ENCODE measurements at places on chromosomes 13 and 19.

DNA sequence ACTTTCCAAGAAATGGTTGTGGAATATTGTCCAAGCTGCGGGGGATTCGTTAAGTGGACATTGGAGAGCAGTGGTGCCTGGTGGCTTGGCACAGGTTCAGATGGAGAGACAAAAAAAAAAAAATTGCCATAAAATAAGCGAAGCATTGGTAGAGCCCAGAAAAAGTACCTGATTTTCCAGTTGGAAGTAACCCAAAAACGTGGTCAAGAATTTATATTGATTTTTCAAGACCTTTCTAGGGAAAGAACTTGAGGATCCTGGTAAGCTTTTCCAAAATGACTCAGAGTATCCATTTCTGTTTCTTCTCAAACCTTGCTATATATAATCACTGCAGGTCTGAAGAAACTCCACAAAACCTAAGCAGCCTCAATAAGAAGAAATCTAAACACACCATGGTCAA lies 94.6 kb downstream of the ING1 start:
- no peak for DNase-seq

DNA sequence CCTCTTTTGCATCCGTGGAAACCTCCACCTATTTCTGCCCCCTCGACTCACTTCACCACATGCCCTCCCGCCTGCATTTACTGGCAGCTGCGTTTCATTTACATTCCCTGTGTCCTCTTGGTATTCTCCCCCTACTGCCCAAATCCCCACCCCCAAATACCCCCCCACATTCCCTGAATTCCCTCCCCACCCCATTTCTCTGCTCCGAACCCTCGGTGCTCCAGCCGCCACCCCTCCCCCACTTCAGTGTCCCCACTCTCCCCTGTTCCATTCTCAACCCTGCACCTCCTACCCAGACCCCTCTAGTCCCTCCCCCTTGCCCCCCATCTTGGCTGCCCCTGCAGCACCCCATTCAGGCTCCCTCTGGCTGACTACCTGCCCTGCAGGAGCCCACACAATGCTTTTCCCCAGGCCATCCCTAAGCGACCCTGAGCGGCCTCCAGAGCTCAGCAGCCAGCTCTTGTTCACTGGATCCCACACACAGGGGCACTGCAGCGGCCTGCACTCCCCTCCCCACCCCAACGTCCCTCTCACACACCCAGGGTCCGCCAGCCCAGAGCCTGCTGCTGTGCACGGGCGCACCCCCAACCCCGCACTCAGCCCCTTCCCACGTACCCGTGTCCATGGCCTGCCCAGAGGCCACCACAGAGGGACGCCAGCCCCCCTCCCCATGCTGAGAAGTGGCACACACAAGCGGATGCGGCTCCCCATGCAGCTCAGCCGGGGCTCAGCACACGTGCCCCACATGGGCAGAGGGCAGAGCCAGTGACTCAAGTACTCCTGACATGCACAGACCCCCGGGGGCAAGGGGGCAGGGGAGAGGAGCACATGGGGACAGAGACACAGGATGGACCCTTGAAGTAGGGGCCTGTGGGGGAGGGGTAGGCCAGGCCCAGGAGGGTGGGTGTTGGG lies 26.3 kb downstream of the SHANK1 start:
- DNase-seq: no peak

GRCh38 chr13:23922005-23922932 lies 25.0 kb upstream of the C1QTNF9B start:
- no peak for DNase-seq

GRCh38 chr19:50607874-50608785 lies 31.6 kb downstream of the SYT3 start:
- peak; percentile 71 for DNase-seq

DNA sequence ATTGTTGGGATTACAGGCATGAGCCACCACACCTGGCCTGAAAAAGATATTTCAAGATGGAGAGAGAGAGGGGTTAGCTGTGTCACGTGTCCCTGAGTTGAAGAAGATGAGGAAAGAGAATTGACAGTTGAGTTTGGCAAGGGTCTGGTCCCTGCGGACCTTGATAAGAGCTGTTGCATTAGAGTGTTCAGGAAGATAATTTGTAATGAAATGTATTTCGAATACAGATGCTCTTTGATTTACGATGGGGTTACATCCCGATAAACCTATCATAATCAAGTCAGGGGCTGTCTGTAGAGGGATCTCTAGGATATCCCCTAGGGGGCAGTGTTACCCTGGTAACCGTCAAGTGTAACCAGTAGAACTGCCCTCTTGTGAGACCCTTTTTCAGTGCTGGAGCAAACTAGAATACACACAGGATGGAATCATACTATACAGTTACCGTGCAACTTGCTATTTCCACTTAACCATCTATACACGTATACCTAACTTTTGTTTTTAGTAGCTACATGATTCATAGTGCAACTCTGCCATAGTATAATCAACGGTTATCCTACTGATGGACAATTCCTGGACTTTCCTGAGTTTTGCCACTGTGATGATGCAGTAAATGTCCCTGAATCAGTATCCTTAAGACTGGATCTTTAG lies 1.5 kb upstream of the ELOF1 start:
- DNase-seq: peak; percentile 90

DNA sequence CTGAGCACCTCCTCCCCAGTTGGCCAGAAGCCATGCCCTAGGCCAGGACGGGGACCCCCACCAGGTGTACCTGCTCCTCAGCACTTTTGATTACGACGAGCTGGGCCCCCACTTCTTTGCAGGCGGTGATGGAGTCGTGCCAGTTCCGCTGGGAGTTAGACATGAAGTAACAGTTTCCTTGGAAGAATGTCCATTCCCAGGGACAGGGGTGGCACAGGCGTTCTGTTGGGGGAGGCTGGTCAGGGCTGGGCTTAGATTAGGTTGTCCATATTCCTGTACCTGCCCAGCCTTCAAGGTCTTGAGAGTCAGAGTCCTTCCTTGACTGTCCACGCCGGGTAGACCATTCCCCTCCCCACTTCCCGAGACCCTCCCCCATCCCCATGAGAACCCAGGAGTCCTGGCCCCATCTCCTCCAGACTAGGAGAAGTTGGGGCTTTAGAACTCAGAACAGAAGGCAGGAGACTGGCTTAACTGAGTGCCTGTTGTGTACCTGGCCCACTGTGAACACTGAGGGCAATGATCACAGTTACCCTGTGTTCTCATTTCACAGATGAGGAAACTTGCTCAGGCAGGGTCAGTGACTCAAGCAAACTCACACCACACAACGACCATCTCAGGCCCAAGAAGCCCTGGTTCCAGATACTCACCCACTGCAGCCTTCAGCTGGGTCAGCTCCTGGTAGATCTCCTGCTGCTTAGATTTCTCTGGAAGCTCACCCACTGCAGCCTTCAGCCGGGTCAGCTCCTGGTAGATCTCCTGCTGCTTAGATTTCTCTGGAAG lies 2.3 kb downstream of the CD209 start:
- no peak for DNase-seq

DNA sequence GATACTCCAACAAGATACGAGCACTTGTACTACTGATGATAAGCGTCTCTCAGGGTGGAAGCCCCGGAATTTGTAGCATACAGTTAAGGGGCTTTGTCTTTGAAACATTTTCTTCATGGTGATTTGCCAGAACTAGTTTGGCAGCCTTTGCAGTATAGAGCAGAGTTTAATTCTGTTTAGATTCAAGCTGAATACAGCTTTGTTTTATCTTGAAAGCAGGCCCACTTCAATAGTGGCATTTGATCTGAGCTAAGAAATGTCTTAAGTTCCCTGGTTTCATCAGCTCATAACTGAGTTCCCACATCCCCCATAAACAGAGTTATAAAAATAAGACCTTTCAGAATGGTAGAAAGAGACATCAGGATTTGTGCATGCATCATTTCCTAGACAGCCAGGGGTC lies 125.9 kb downstream of the MIPEP start:
- DNase-seq: no peak

GRCh38 chr19:58361900-58362271 lies 665 bp downstream of the ZNF497 start:
- DNase-seq: peak; percentile 19

GRCh38 chr13:43444081-43444480 lies 342.7 kb downstream of the ENOX1 start:
- no peak for DNase-seq

DNA sequence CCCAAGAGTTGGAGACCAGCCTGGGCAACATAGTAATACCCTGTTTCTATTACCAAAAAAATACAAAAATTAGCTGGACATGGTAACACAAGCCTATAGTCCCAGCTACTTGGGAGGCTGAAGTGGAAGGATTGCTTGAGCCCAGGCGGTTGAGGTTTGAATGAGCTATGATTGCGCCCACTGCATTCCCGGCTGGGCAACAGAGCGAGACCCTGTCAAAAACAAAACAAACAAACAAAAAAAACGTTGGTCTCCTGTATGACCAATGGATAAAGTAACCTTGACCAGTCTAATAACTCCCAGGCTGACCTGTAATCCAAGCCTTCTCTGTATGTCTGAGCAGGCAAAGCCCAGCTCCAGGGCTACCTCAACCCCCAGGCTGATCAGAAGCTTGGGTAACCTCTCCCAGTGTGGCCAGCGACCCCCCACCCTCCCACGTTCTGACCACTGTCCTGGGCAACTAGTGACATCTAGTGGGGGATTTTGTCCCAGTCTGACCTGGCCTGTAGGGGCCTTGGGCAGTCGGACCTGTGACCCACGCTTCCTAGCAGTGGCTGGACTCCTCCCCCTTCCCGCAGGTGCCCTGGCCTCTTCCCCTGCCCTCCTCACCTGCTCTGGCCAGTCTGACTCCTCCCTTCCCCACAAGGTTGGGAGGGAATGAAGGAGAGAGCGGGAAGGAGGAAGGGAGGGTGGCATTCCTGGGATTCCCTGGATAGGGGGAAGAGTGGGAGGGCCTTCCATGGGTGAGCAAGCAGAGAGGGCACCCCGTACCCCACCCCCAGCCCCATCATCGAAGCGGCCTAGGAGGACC lies 1.0 kb upstream of the BCAM start:
- DNase-seq: no peak

- no peak for DNase-seq
Measured at GRCh38 chr13:91740756-91741155, 342.3 kb downstream of the GPC5 start.

- no peak for DNase-seq
Measured at GRCh38 chr19:54153731-54154326, 5.7 kb downstream of the LENG1 start.

DNA sequence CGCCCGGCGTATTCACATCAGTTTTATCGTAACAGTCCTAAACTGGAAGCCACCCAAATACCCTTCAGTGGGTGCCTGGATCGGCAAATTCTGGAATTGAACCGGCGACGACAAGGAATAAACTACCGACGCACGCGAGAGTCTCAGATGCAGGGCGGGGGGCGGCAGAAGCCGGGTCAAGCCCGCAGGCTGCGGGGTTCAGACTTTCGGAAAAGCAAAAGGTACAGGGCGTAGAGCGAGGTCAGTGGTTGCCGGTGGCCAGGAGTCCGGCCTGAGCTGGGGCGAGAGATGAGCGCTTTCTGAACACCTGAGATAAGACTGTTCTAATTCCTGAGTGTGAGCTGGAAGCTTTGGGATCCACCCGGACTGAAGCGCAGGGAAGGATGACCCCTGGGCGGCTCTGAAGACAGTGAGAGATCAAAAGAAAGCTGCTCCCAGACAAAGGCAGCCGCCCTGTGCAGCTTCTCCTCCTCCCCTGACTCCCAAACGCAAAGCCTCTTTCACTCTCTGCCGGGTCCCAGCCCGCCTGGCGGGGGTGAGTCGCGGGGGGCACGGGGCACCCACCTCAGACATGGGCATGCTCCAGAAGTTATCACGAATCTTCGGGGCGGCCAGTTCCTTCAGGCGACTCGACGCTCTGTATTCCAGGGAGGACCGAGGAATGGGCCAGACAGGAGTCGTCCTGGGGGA lies 26.2 kb upstream of the MIER2 start:
- no peak for DNase-seq

GRCh38 chr19:40502081-40502480 lies 35.3 kb downstream of the SPTBN4 start:
- DNase-seq: no peak

DNA sequence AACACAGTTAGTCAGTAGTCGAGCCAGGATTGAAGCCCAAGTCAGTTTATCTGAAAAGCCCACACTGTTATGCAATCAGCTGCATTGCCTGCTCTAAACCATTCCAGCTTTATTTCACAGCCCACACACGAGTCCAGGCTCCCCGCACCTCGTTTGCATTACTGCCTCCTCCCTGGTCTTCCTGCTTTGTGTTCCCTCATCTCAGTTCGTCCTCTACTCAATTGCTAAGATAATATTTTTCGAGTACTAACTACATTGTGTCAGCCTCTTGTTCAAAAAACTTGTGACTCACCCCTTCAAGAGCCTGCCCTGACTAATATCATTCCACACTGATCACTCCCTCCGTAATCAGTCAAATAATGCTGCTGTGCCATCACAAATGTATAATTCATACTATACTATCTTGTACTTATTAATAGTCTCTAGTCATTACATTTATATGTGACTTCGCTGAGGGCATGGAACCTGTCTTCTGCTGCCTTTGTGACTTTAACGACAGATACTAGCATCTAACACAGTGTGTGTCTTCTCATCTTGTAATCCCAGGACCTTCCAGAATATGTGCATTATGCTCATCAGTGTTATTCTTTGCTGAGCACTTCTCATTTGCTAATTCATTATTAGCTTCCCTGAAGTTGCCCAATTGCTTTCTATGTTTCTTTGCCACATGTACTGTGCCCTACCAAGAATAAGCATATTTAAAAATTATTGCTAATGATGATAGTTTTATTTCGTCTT lies 26.2 kb upstream of the WDFY2 start:
- no peak for DNase-seq

- no peak for DNase-seq
Measured at GRCh38 chr13:73072239-73072900, 13.6 kb downstream of the KLF5 start.

- DNase-seq: no peak
Measured at GRCh38 chr13:58712191-58712590, 1080.6 kb downstream of the PCDH17 start.

- no peak for DNase-seq
Measured at GRCh38 chr13:98390086-98390715, 186.7 kb downstream of the STK24 start.

DNA sequence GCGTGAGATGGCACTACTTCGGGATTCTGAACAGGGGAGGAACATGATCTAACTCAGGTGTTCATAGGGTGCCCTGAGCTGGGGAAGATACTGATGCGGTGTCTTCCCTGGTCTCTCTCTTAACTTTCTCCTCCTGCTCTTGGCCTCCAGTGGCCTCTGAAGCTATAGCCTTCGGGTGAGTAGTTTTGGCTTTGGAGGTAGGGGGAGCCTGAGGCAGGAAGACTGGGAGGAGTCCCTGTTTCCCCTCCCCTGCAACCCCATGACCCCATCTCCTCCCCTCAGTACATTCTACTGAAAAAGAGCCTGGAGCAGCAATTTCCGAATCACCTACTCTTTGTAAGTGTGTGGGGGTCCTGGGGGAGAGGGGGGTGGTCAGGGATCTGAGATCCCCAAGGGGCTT lies 3.5 kb downstream of the SELENOV start:
- no peak for DNase-seq

- DNase-seq: no peak
Measured at GRCh38 chr13:27321468-27322431, 51.1 kb downstream of the RASL11A start.
